ENCODE measurements at places on chromosomes 1 and 21.

- no peak for DNase-seq
Measured at GRCh38 chr1:86938450-86938849, 24.0 kb downstream of the HS2ST1 start.

- DNase-seq, result peak; percentile 61
Measured at GRCh38 chr1:923131-923990, at the start of gene SAMD11. Gene SAMD11 (plus strand): TSS chr1:923923. CDS start chr1:924432, 509 bp downstream.

GRCh38 chr1:180168786-180169639 is 14.3 kb downstream of the QSOX1 start:
- peak; percentile 51 for DNase-seq

- DNase-seq, result no peak
Measured at GRCh38 chr1:29655145-29655544, 418.8 kb downstream of the PTPRU start.

- no peak for DNase-seq
Measured at GRCh38 chr1:58745666-58746065, 38.2 kb downstream of the JUN start.

DNA sequence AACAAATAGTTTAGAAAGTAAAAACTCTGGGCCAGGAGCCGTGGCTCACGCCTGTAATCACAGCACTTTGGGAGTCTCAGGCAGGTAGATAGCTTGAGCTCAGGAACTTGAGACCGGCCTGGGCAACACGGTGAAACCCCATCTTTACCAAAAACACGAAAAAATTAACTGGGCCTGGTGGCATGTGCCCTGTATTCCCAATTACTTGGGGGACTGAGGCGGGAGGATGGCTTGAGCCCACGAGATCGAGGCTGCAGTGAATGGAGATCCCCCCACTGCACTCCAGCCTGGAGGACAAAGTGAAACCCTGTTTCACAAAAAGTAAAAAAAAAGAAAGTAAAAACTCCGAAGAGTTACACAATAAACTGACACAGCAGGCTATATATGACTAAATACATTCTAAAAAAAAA is 10.6 kb downstream of the CEP170 start:
- no peak for DNase-seq
